ENCODE measurements at places on chromosomes 7 and 10.
A peak's percentile ranks its signal among the peaks of the same experiment; 100 is the strongest.

- DNase-seq, result no peak
Measured at GRCh38 chr7:133560900-133561299, 308.0 kb downstream of the EXOC4 start.

- no peak for DNase-seq
Measured at GRCh38 chr10:18282094-18282493, 141.9 kb downstream of the CACNB2 start.

- DNase-seq, result no peak
Measured at GRCh38 chr7:91266689-91267090, 2.5 kb downstream of the FZD1 start.

- no peak for DNase-seq
Measured at GRCh38 chr7:157465891-157466866, 129.4 kb downstream of the DNAJB6 start.

GRCh38 chr7:69605546-69605945 is 7.3 kb downstream of the AUTS2 start:
- DNase-seq, result no peak

DNA sequence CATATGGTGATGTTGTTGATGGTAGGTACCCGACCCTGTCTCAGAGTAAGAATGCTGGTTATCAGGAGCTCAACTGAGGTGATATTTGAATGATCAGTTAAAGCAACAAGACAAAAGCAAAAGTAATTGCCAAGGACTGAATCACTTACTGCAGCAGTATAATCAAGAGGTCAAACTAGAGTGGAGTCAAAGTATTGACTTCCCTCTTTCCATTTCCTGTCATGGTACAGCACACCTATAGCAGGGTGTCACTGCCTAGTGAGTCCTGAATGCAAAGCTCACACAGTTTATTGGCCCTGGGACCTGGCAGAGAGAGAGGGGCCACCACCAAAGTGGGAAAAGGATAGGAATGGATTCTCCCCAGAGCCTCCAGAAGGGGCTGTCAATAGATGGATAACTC is 886.1 kb upstream of the SORCS1 start:
- no peak for DNase-seq

- DNase-seq, result no peak
Measured at GRCh38 chr10:31972519-31973041, 43.9 kb upstream of the ARHGAP12 start.

- no peak for DNase-seq
Measured at GRCh38 chr10:83229991-83230390, 909.3 kb upstream of the GHITM start.

GRCh38 chr10:124289851-124290795 is 128.6 kb downstream of the OAT start:
- DNase-seq, result no peak

DNA sequence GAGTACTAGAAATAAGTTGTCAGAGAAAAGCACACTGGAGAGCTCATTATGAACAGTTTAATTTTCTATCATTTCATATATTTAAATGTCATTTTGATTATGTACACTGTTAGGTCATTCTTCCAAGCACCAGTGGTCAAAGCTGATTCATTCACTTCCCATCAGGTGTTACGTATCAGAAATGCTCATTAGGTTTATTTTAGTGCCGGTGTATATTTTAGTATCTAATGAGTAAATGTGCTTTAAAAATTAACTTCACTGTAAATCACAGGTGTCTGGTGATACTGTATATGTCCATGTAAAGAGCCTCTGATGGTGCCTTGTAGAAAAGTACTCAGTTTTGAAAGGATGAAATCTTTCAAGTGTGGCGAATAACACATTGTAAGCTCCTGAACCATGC is 3.5 kb downstream of the DMTF1 start:
- DNase-seq, result no peak

- no peak for DNase-seq
Measured at GRCh38 chr10:91602868-91603568, 29.9 kb downstream of the PPP1R3C start.

DNA sequence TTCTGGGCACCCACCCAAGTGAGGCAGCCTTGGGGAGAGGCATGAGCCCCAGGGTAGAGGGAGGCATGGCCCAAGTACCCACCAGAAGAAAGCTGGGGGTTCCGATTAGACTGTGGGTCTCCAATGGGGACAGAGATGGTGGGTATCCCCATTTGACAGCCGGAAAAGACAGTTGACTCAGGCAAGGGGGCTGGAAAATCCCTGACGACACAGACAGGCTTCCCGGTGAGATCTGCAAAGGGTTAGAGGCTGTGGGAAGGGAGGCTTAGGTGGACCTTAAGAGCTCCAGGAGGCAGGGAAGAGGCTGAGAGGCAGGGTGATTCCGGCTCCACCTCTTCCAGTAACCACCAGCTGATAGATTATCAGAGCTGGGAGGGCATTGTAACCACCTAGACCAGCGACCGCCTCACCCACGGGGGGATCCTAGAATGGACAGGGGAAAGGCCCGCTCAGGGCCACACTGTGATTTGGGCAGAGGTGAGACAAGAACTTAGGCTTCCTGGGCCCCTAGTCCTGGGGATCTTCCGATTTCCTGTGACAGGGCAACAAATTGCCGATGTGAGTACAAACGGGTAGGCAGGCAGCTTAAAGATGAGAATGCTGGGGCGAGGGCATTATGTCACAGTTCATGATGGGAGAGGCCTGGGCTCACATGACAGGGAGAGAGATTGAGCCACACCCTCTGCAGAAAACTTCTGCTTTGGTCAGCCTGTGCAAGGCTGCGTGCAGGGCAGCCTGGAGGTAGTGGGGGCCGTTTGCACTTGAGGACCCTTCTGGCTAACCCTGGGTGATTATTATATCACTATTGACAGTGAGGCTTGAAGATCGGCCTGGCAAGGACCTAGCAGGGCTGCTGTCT is 5.4 kb downstream of the TBATA start:
- no peak for DNase-seq

- no peak for DNase-seq
Measured at GRCh38 chr10:27600930-27601329, 96.8 kb downstream of the RAB18 start.

GRCh38 chr10:76523246-76523645 is 1091.8 kb downstream of the LRMDA start:
- no peak for DNase-seq

GRCh38 chr10:122464250-122464510 is 2.8 kb downstream of the HTRA1 start:
- no peak for DNase-seq

- no peak for DNase-seq
Measured at GRCh38 chr7:131052285-131052904, 275.3 kb upstream of the MKLN1 start.

GRCh38 chr7:138880881-138881578 is 83.0 kb upstream of the ATP6V0A4 start:
- no peak for DNase-seq

- no peak for DNase-seq
Measured at GRCh38 chr10:6398399-6398798, 181.7 kb downstream of the PRKCQ start.

DNA sequence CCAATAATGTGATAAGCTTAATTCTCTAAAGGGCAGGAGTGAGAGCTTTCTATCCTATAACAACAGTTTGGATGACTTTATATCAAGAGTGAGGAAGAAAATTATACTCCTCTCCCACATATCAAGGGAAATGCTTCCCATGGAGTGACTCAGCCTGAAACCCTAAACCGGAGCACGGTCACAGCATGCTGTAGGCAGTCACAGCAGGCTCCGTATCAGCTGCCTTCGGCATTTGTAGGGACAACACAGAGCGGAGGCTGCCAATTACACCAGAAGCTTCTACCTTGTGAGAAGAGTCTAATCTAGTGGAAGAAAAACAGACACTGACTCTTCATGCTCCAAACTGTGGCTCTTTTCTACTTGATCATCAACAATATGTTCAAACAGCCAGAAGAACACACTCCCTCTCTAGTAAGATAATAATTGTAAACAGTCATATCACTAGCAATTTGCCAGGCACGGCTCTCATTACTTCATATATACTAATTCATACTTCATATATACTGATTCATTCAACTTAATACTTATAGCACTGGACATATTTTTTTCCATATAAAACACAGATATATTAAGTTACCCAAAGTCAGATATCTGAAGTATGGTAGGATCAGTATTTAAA is 65.9 kb downstream of the DGKB start:
- DNase-seq, result peak; percentile 71

GRCh38 chr7:4689151-4689550 is 7.1 kb downstream of the FOXK1 start:
- no peak for DNase-seq

DNA sequence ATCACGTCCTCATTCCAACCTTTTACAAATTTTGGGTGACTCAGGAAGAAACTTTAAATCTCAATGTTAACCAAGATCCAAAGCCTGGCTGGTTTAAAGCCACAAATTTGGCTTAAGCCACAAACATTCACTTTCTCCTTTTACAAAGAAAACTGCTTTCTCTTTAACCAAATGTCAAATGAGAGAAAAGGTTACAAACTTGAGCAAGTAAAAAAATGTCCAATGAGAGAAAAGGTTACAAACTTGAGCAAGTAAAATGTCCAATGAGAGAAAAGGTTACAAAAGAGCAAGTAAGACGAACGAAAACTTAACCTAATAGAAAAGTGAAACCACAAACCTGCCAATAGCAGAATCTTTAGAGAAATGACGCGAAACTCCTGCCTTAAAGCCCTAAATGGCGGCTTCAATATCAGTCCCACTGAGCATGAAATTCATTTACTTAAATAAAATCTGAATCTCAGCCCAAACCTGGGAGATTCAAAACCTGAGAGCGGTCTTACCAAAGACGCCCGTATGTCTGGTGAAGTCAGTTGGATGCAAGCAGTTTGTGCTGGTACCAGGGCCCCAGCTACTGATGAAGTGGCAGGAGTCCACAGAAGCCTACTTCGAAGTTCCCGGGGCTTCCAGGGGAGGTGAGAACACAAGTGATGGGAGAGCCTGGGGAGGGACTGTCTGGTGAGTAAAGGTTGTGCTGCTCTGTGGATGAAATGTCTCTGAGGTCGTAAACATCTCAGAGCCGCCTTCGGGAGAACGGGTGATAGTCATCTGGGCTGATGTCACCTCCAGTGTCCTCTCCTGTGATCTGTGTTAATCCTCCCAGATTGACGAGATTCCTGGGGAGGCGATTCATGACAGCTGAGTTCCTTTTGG is 74.6 kb downstream of the PAXIP1 start:
- DNase-seq, result peak; percentile 66

GRCh38 chr10:125201108-125201524 is 40.8 kb upstream of the CTBP2 start:
- DNase-seq, result no peak

GRCh38 chr10:102801978-102802377 is 35.2 kb downstream of the CYP17A1 start:
- no peak for DNase-seq

- no peak for DNase-seq
Measured at GRCh38 chr10:70162892-70163201, 7.5 kb downstream of the SAR1A start.

- DNase-seq, result peak; percentile 46
Measured at GRCh38 chr7:12389089-12389700, 14.5 kb downstream of the VWDE start.

GRCh38 chr7:148906707-148907498 is 22.8 kb upstream of the EZH2 start:
- DNase-seq, result no peak

GRCh38 chr7:51209426-51209825 is 107.2 kb downstream of the COBL start:
- no peak for DNase-seq

GRCh38 chr7:142445019-142445686 is 187.3 kb upstream of the PRSS58 start:
- DNase-seq, result no peak

- DNase-seq, result no peak
Measured at GRCh38 chr10:112412696-112413095, 34.0 kb downstream of the ZDHHC6 start.

GRCh38 chr10:99695761-99696160 is 36.2 kb downstream of the COX15 start:
- no peak for DNase-seq

DNA sequence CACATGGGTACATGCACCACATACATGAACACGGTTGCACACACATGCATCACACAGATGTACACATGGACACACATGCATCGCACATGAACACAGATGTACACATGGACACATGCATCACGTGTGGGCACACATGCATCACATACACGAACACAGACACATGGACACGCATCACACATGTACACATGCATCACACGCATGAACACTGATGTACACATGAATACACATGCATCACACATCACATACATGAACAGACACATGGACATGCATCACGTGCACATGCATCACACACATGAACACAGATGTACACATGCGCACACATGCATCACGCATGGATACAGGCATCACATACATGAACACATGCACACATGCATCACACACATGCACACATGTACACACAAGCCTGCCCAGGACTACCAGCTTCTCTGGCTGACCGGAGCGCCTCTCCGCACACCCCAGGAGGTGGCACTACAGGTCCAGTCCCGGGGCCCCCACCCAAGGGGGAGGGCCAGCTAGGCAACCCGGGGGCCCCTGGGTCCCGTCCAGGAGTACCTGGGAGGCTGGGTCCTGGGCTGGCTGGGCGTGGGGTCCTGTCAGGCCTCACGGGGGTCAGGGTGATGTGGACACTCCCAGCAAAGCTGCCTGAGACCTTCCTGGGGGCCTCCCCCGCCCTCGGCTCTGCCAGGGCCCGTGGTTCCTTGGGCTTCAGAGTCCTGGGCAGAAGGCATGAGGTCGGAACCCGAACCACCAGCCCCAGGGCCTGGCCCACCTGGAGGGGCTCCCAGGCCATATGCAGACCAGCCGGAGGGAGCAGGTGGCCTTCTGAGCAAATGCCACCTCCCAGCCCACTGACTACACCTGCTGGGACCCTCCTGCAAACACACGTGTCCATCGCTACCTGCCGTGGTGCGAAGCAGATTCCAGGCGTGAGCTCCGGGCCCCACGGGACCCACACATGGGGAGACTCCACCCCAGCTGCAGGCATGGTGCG is 19.6 kb downstream of the MICALL2 start:
- DNase-seq, result no peak
